ENCODE measurements at places on chromosomes 6 and 20.

DNA sequence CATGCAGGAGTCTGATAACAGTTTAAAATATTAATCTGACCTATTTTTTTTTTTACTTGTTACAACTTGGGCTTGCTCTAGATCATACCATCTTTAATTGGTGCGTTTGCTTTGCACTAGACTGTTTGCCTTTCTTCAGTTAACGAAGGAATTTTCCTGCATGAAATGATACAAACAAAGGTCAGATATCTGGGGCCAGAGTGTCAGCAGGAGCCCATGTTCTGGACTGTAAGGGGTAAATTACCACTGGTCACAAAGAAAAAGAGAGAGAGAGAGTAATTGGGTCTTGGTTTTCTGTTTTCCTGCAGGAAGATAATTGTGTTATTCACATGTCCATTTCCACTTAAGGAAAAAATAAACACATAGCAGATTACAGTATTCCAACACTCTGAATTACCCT, 399.4 kb upstream of the MARCKS start:
- no peak for DNase-seq

DNA sequence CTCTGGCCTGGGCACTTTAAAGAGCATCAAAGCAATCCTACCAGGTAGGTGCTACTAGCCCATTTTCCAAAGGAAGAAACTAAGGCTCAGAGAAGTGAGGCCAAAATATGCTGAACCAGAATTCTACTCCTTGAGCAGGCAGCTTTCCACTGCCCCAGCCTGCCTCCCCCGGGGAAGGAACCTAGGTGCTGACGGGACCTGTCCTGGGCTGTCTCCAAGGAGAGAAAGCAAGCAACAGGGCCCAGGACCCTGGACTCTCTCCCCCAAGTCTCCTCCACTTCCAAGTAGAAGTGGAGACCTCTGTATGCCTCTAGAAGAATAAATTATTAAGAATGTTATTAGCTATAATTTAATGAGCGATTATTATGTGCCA, 159.5 kb downstream of the MRPL14 start:
- no peak for DNase-seq

DNA sequence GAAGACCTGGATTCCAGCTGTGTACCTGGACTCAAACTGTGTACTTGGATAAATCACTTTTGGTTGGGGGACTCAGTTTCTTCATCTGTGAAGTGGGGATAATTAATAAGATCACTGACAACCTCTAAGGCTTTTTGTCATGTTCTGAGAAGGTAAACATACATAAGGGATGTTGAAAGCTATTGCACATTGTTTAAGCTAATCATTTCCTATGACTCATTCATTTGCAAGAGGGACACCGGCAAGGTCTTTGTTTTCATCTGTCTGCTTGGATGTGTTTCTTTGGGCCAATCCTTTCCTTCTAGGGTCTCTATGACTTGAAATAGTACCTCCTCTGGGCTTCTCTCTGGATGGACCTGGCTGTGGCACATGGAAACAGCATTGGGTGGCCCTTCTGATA, 6.8 kb downstream of the PROKR2 start:
- no peak for DNase-seq

DNA sequence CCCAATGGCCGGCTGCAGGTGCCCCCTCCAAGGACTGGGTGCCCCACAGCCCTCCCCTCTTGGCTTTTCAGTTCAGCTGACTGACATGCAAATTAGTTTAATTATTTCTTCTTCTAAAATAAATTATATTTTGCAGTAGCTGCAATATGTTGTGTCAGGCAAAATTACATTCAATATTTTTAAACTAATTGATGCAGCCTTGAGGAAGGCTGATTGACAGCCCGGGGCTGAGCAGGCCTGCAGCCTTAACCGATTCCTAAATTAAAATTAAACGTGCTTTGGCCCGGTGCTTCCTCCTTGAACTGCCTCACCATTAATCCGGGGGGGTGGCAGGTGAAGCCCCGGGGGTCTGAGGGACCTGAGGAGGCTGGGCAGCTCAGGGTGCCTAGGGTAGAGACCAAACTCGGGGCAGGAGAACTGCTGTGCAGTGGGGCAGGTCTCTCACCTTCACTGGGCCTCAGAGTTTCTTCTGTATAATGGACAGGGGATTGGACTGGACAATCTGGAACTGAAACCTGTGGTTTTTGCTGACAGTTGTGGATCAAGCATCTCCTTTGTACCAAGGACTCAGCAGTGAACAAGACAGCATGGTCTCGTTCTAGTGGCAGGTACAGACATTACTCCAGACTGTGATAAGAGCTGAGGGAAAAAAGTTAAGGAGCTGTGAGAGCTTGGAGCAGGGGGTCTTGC, 72.5 kb downstream of the CD40 start:
- no peak for DNase-seq

GRCh38 chr6:30760549-30760948, 16.2 kb upstream of the IER3 start:
- no peak for DNase-seq

DNA sequence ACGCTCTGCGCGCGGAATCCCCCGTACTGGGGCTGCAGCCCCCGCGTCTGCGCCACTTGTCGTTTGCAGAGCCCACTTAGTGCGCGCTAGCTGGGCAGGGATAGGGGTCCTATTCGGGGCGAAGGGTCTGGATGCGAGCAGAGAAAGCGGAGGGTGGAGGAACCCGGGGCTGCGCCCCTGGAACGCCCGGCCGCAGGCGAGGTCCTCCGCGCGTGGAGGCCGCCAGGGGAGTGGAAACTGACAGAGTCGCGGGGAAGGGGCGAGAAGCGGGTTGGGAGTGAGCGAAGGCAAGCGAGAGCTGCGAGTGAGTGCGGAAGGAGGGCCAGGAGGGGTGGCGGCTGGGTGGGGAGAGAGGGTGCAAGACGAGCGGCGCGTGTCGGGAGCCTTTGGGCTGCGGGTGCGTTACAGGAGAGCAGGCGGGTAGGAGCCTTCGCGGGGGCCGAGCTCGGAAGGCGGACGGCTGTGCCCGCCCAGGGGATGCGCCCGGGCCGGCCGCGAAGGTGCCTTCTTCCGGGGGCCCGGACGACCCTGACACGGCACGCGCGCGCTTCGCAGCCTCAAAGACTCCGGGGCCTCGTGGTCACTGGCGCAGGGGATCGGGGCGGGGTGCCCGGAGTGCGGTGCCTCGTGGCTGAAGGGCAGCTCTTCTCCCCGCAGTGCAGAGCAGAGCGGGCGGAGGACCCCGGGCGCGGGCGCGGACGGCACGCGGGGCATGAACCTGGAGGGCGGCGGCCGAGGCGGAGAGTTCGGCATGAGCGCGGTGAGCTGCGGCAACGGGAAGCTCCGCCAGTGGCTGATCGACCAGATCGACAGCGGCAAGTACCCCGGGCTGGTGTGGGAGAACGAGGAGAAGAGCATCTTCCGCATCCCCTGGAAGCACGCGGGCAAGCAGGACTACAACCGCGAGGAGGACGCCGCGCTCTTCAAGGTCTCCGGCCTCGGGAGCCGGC, 1.2 kb downstream of the IRF4 start:
- DNase-seq, result no peak

GRCh38 chr6:21201187-21201586, 392.4 kb upstream of the SOX4 start:
- no peak for DNase-seq

Measured in stimulated activated CD4-positive, alpha-beta T cell treated with anti-CD3 and anti-CD28 coated beads, Interleukin-2, amount 100 ng/mL, for 48 hours (primary cell).